Osteocyte (in vitro differentiated cells): ENCODE measurements at places on chromosomes 6 and 20.
A peak's percentile ranks its signal among the peaks of the same experiment; 100 is the strongest.

- no peak overlapping the region for H3K4me3 ChIP-seq
- DNase-seq = no peak
- H3K36me3 ChIP-seq = no peaks in the 10 kb centered on the region
- peaks cover under 1% of the 10 kb centered on the region for H3K4me1 ChIP-seq
- no peak overlapping the region for H3K27ac ChIP-seq
Observed at GRCh38 chr6:21128601-21129000, 464.9 kb upstream of the SOX4 start.

- no peaks in the 10 kb centered on the region for H3K4me1 ChIP-seq
- no peak overlapping the region for H3K4me3 ChIP-seq
- DNase-seq = peak; percentile 73
- H3K27me3 ChIP-seq = no peaks in the 10 kb centered on the region
- H3K27ac ChIP-seq = no peak overlapping the region
Observed at GRCh38 chr6:45686841-45687569, 309.3 kb upstream of the SUPT3H start.

GRCh38 chr20:39112178-39112743 lies 150.1 kb downstream of the DHX35 start:
- H3K4me1 ChIP-seq = no peaks in the 10 kb centered on the region
- H3K4me3 ChIP-seq = no peak overlapping the region
- no peak overlapping the region for H3K27ac ChIP-seq
- DNase-seq = no peak

GRCh38 chr20:25050501-25051350 lies 7.2 kb downstream of the ACSS1 start:
- H3K4me3 ChIP-seq = no peak overlapping the region
- DNase-seq = no peak
- H3K27ac ChIP-seq = no peak overlapping the region
- peaks cover 8% of the 10 kb centered on the region for H3K27me3 ChIP-seq
- H3K4me1 ChIP-seq = peaks cover 14% of the 10 kb centered on the region

GRCh38 chr6:46573140-46573539 lies 79.5 kb downstream of the CYP39A1 start:
- H3K27ac ChIP-seq = no peak overlapping the region
- DNase-seq = no peak
- H3K27me3 ChIP-seq = peaks cover 27% of the 10 kb centered on the region
- no peaks in the 10 kb centered on the region for H3K4me1 ChIP-seq

DNA sequence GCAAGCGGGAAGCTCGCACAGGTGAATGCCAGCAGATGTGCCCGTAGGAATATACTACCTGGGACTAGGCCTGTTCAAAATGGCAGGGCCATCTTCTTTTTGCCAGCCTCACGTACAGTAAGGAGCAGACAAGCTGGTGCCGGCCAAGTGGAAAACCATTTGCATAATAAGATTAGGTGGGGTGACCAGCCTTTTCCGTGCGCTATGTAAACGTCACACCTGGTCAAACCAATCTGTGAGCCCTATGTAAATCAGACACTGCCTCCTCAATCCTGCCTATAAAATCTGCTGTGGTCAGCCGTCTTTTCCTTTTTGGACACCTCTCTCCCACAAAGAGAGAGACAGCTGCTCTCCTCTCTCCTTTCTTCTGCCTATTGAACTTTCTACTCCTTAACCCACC lies 60.8 kb upstream of the TMEM30A start:
- H3K36me3 ChIP-seq = no peaks in the 10 kb centered on the region
- peaks cover 16% of the 10 kb centered on the region for H3K4me1 ChIP-seq
- no peak overlapping the region for H3K4me3 ChIP-seq
- H3K27ac ChIP-seq = no peak overlapping the region

GRCh38 chr6:160086754-160087153 lies 34.9 kb upstream of the SLC22A1 start:
- DNase-seq = peak; percentile 81
- no peaks in the 10 kb centered on the region for H3K27me3 ChIP-seq
- H3K36me3 ChIP-seq = peaks cover 62% of the 10 kb centered on the region
- H3K27ac ChIP-seq = no peak overlapping the region
- H3K4me1 ChIP-seq = no peaks in the 10 kb centered on the region

- H3K27me3 ChIP-seq = peaks cover 57% of the 10 kb centered on the region
- no peak overlapping the region for H3K4me3 ChIP-seq
- peak; percentile 11 for DNase-seq
- no peaks in the 10 kb centered on the region for H3K4me1 ChIP-seq
- no peaks in the 10 kb centered on the region for H3K36me3 ChIP-seq
Observed at GRCh38 chr6:106702046-106702445, 72.7 kb downstream of the QRSL1 start.
